ENCODE measurements at places on chromosomes 1 and 21. TPM values are rescaled to one million over a fixed set of nuclear protein-coding genes. Genes with fewer than 3 reads are reported as not detected.

PLXNA2 gene
- 20.6 TPM for total RNA-seq

DNA sequence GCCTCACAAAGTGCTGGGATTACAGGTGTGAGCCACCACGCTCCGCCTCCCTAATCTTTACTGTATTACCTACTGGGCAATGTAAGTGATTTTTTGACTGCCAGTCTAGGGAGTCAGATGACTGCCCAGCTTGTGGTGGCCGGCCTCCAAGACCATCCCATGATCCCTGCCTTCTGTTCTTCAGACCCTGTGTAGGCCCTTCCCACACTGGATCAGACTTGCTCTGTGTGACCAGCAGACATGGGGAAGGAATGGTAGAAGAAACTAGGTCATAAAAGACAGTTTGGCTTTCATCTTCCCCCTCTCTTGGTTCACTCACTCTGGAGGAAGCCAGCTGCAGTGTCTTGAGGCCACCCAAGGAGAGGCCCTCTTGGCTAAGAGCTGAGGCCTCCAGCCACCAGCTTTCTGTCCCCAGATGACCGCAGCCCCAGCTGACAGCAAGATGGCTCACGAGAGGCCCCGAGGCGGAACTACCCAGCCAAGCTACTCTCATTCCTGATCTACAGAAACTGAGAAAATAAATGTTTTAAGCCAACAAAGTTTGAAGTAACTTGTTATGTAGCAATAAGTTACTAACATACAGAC lies 14.5 kb upstream of the CBR3 start:
- DNase-seq, result no peak

DMRTA2 gene
- total RNA-seq, result not detected

DNA sequence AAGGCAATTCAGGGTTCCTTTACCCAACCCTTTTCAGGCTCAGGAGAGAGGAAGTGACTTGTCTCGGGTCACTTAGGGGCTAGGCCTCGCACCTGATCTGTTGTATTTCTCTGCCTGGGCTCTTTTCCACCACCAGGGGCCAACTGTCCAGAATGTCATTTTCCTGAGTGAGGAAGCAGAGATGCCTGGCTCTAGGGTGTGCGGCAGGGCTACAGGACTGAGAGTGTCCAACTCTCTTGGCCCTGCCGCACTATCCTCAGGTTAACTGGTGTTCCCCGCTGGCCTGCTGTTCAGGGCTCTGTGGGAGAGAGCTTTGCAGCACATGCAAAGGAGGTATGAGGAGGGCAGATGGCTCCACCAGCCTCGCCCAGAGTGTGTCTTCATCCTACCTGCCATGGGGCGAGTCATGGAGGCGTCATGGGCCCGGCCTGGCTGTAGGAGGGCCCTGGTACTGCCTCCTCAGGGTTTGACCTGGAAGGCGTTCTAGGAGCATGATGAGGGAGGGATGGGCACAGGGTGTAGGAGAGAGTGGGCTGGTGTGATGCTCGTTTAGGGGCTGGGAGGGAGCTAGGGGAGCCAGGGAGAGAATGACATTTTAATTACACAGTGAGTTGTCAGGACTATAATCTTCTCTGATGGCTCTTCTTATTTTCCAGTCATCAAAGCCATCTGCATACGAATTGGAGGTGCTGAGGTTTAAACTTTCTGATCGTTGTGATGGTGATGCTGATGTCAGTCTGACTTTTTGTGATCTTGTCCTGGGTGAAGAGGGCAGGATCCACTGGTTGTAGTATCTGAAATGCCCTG lies 128.3 kb downstream of the NOS1AP start:
- no peak for DNase-seq

DNA sequence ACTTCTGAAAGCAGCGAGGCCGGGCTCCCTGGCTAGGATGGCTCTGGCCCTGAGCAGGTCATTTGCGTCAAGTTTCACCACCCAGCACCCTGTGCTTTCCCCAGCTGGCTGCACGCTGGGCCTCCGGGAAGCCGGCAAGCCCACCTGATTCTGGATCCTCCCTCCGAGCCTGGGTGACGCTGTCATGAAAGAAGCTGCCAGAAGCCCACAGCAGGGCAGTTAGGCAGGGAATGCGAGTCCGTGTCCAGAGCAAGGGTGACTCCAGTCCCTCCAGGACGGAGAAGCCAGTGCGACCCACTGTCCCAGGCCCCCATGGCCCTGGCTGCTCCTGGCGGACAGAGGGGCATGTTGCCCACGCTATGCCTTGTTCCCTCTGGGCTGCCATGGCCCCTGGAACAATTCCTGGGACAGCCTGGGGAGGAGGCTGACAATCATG lies 44.4 kb upstream of the PCBP3 start:
- DNase-seq, result no peak

FMOD gene
- total RNA-seq, result 0.54 TPM

GRCh38 chr1:95311762-95312161 lies 77.8 kb downstream of the RWDD3 start:
- DNase-seq, result no peak
